ENCODE measurements at places on chromosomes 13 and 19. TPM values are rescaled to one million over a fixed set of nuclear protein-coding genes. Genes with fewer than 3 reads are reported as not detected.
A peak's percentile ranks its signal among the peaks of the same experiment; 100 is the strongest.

GRCh38 chr19:30741566-30741965 lies 369.4 kb downstream of the ZNF536 start:
- H3K4me3 ChIP-seq = no peak overlapping the region
- no peaks in the 10 kb centered on the region for H3K36me3 ChIP-seq
- no peaks in the 10 kb centered on the region for H3K27me3 ChIP-seq
- DNase-seq = no peak
- H3K27ac ChIP-seq = no peak overlapping the region
- H3K4me1 ChIP-seq = no peaks in the 10 kb centered on the region

DNA sequence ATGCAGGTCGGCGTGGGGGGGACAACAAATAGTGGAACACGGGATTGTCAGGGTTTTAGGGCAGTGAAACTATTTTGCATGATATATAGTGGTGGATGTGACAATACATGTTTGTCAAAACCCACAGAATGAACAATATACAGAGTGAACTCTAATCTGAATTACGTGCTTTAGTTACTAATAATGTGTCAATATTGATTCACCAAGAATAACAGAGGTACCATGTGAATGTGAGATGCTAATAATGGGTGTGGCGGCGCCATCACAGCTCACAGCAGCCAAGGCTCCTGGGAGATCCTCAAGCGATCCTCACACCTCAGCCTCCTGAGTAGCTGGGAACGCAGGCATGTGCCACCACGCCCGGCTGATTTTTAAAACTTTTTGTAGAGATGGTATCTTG lies 12.9 kb downstream of the ELAVL1 start:
- no peaks in the 10 kb centered on the region for H3K27me3 ChIP-seq
- H3K36me3 ChIP-seq = no peaks in the 10 kb centered on the region
- H3K4me1 ChIP-seq = peaks cover under 1% of the 10 kb centered on the region
- no peak overlapping the region for H3K4me3 ChIP-seq
- DNase-seq = no peak

The MCEMP1 gene
- total RNA-seq = not detected

DNA sequence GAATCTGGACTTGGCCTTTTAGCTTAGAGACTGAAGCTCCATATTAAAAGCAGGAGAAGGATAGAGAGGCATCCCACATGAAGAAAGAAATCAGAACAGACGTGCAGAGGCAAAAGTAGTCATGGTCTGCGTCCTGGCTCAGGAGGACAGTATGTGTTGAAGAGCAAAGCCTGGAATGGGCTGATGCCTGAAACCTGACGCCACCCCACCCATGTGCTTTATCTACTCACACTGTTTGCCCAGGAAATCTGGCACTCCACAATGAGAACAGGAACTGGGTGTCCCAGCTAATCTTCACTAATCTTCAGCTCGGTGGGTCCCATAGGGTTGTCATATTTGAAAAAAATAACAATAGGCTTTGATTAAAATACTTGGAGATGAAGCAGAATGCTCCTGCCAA lies 549.0 kb upstream of the GPC6 start:
- H3K4me1 ChIP-seq = no peaks in the 10 kb centered on the region
- H3K27ac ChIP-seq = no peak overlapping the region
- H3K36me3 ChIP-seq = no peaks in the 10 kb centered on the region
- no peaks in the 10 kb centered on the region for H3K27me3 ChIP-seq

The SIGLEC10 gene
- total RNA-seq = 2.2 TPM

DNA sequence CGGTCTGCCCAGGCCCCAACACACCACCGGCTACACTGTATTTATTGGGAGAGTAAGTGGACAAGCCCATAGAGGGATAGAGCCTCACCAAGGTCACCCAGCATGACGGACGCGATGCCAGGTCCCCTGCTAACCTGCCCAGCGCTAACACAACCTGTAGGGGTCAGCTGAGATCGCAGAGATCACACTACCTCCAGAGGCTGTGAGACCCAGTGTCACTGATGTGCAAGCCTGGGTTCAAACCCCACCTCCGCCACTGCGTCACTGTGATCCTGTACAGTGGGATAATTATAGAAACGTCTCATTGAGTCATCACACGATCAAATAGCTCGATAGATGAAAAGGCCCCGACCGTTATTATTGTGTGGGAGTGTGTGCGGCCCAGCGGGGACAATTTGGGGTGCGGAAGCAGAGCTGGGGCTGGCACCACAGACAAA lies 10.6 kb upstream of the TLE2 start:
- peaks cover 19% of the 10 kb centered on the region for H3K4me1 ChIP-seq
- H3K27ac ChIP-seq = peak overlapping the region; percentile 61
- no peaks in the 10 kb centered on the region for H3K27me3 ChIP-seq
- H3K36me3 ChIP-seq = no peaks in the 10 kb centered on the region
- peak; percentile 69 for DNase-seq
- no peak overlapping the region for H3K4me3 ChIP-seq

- no peak for DNase-seq
- H3K4me1 ChIP-seq = no peaks in the 10 kb centered on the region
- H3K36me3 ChIP-seq = no peaks in the 10 kb centered on the region
- no peaks in the 10 kb centered on the region for H3K27me3 ChIP-seq
- H3K27ac ChIP-seq = no peak overlapping the region
- no peak overlapping the region for H3K4me3 ChIP-seq
Observed at GRCh38 chr13:90594681-90595080, 752.8 kb upstream of the MIR17HG start.

GRCh38 chr13:74129500-74130191 lies 4.6 kb downstream of the KLF12 start:
- no peaks in the 10 kb centered on the region for H3K36me3 ChIP-seq
- H3K4me3 ChIP-seq = no peak overlapping the region
- no peaks in the 10 kb centered on the region for H3K27me3 ChIP-seq
- no peak for DNase-seq

GRCh38 chr19:6723108-6723618 lies 2.7 kb upstream of the C3 start:
- no peak overlapping the region for H3K4me3 ChIP-seq
- no peaks in the 10 kb centered on the region for H3K27me3 ChIP-seq
- no peak overlapping the region for H3K27ac ChIP-seq
- no peaks in the 10 kb centered on the region for H3K36me3 ChIP-seq

- peaks cover 6% of the 10 kb centered on the region for H3K4me1 ChIP-seq
- no peaks in the 10 kb centered on the region for H3K27me3 ChIP-seq
- no peaks in the 10 kb centered on the region for H3K36me3 ChIP-seq
Observed at GRCh38 chr19:51777570-51778462, 16.8 kb downstream of the FPR2 start.

The MYCBP2 gene
- 188 TPM for total RNA-seq

- no peak overlapping the region for H3K27ac ChIP-seq
- H3K36me3 ChIP-seq = no peaks in the 10 kb centered on the region
- no peaks in the 10 kb centered on the region for H3K27me3 ChIP-seq
- H3K4me3 ChIP-seq = no peak overlapping the region
Observed at GRCh38 chr13:42567906-42568305, 6.0 kb upstream of the TNFSF11 start.

The ZNF99 gene
- total RNA-seq = 4.6 TPM

GRCh38 chr19:3248728-3249326 lies 24.4 kb downstream of the CELF5 start:
- no peaks in the 10 kb centered on the region for H3K4me1 ChIP-seq
- H3K27me3 ChIP-seq = no peaks in the 10 kb centered on the region
- H3K27ac ChIP-seq = no peak overlapping the region

DNA sequence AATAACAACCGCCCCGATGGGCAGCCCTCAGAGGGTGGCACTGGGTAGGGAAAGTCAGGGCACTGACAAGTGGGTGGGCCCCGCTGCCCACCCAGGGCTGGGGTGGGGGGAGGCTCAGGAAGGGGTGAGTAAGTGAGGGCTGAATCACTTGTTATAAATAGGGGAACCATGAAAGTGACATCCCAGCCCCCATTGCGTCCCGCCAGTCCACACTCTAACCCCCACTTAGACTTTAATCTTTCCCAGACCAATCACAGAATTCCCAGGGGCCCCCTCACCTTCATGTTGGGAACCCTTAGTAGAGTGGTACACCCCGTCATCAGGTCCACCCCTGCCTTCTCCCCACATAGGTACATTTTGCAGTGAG lies 37.0 kb upstream of the NANOS3 start:
- H3K27ac ChIP-seq = peak overlapping the region; percentile 95
- DNase-seq = no peak
- H3K4me3 ChIP-seq = peak overlapping the region; percentile 88
- no peaks in the 10 kb centered on the region for H3K27me3 ChIP-seq
- H3K4me1 ChIP-seq = peaks cover 20% of the 10 kb centered on the region
- no peaks in the 10 kb centered on the region for H3K36me3 ChIP-seq

GRCh38 chr19:36527873-36528193 lies 238 bp downstream of the ZNF260 start:
- H3K36me3 ChIP-seq = no peaks in the 10 kb centered on the region
- no peak for DNase-seq
- H3K4me1 ChIP-seq = peaks cover 10% of the 10 kb centered on the region

The TGDS gene
- 8.7 TPM for total RNA-seq

DNA sequence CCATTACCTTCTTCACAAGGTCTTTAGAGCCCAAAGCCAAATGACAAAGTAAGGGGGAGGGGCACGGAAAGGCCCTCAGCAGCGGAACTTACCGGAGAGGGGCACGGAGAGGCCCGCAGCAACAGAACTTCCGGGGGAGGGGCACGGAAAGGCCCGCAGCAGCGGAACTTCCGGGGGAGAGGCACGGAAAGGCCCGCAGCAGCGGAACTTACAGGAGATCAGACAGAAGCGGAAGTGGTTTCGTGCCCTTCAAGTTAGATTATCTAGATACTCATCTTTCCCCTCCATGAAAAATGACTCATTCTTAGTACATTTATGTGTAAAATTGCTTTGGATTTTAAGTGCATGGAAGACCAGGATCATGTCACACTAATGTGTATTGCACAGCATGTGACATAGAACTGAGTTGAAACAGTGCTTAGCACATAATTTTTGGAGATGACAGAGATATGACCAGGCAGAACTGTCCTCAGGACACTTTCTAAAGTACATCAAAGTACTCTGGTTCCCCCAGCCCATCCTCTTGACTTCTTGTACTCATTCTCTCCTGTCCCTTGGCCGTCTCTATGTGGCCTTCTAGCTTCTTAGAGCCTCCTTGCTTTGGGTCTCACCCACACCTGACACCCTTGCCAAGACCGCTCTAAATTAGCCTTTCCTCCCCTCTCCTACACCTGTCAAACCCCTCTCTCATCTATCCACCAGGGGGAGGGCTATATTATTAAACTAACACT lies 25.7 kb upstream of the TPTE2 start:
- H3K4me3 ChIP-seq = peak overlapping the region; percentile 39
- no peaks in the 10 kb centered on the region for H3K27me3 ChIP-seq
- no peak overlapping the region for H3K27ac ChIP-seq
- no peaks in the 10 kb centered on the region for H3K4me1 ChIP-seq

GRCh38 chr19:34104557-34104956 lies 67.7 kb upstream of the LSM14A start:
- no peaks in the 10 kb centered on the region for H3K27me3 ChIP-seq
- H3K36me3 ChIP-seq = no peaks in the 10 kb centered on the region
- no peak overlapping the region for H3K4me3 ChIP-seq
- H3K4me1 ChIP-seq = no peaks in the 10 kb centered on the region

GRCh38 chr19:47598407-47599349 lies 10.3 kb upstream of the BICRA start:
- no peak overlapping the region for H3K4me3 ChIP-seq
- H3K36me3 ChIP-seq = no peaks in the 10 kb centered on the region
- peaks cover 9% of the 10 kb centered on the region for H3K4me1 ChIP-seq
- H3K27ac ChIP-seq = peak overlapping the region; percentile 60
- no peaks in the 10 kb centered on the region for H3K27me3 ChIP-seq

- H3K27ac ChIP-seq = no peak overlapping the region
- no peaks in the 10 kb centered on the region for H3K27me3 ChIP-seq
- DNase-seq = no peak
- no peak overlapping the region for H3K4me3 ChIP-seq
- no peaks in the 10 kb centered on the region for H3K36me3 ChIP-seq
Observed at GRCh38 chr13:62185631-62186255, 770.1 kb upstream of the PCDH20 start.

The RFX1 gene
- total RNA-seq = 24.2 TPM

DNA sequence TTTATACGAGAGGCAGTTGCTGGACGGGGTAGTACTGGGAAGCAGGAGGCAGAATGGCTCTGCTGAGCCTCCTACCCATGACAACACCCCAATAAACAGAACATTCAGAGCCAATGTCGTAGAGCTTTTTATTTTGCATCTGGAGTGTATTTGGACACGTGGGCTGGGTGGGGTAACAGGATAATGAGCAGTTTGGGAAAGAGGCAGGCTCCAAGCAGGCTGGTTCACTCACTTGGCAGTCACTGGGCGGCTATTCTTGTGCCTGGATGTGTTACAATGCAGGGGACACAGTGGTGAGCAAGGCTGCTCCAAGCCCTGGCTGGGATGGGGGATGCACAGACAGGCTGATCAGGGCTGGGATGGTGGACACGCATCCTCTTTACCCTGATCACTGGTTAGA lies 9.5 kb downstream of the ACTMAP start:
- no peaks in the 10 kb centered on the region for H3K36me3 ChIP-seq
- H3K27ac ChIP-seq = peak overlapping the region; percentile 73

DNA sequence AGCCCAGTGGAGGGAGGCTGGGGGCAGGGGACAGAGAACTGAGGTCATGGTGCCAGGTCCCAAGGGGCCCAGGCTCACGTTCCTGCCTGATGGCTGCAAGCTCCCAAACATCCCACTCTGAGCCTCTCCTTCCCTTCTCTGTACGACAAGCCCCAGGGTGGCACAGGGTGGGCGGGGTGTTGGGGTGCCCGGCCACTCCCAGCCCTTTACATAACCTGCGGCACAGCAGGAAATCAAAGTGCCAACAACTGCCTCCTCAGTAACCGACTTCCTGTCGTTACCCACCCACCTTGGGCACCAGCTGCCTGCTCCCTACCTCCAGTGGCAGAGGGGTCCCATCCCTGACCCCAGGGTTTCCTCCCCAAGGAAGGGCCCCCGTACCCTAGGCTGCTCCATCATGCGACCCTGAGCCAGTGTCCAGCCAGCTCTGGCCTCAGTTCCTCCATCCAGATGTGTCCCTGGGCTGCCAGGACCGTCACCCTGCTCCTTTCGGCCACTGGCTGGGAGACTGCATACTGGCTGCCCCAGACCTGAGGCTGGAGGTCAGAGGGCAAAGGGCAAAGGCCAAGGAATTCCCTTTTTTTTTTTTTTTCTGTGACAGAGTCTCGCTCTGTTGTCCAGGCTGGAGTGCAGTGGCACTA lies 27.7 kb upstream of the NFIC start:
- H3K27me3 ChIP-seq = no peaks in the 10 kb centered on the region
- H3K27ac ChIP-seq = peak overlapping the region; percentile 36
- H3K4me3 ChIP-seq = no peak overlapping the region
- H3K4me1 ChIP-seq = peaks cover 45% of the 10 kb centered on the region
- no peak for DNase-seq
- no peaks in the 10 kb centered on the region for H3K36me3 ChIP-seq

The COL4A2 gene
- 89.9 TPM for total RNA-seq

The ODAD3 gene
- total RNA-seq = 9.7 TPM

DNA sequence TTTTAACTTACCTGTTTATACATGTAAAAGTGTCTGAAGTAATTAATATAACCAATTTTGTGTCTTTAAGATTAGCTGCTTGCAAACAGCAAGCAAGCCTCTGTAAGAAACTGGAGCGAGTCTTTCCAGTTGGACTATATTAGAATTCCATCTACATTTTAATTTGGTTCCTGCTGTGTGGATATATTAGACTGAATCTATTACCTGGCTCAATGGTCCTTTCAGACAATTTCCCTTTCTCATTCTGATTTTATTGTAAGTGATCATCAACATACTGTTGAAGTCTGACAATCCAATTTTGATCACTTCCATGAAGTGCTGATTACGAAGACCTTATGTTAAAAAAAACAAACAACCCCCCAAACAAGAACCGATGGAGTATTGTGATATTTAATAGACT lies 72.3 kb downstream of the GPC5 start:
- no peaks in the 10 kb centered on the region for H3K36me3 ChIP-seq
- H3K27me3 ChIP-seq = no peaks in the 10 kb centered on the region
- no peak overlapping the region for H3K27ac ChIP-seq
- no peaks in the 10 kb centered on the region for H3K4me1 ChIP-seq
- H3K4me3 ChIP-seq = no peak overlapping the region
- no peak for DNase-seq

All from testis (tissue), 5 donors.